Thyroid gland (tissue), 4 donors: ENCODE measurements at places on chromosomes 6 and 20. TPM values are rescaled to one million over a fixed set of nuclear protein-coding genes. Genes with fewer than 3 reads are reported as not detected.

The CD164 gene
- 360 TPM for total RNA-seq

The OXT gene
- total RNA-seq, result not detected

The TMEM74B gene
- 1.4 TPM for total RNA-seq

The CALHM6 gene
- total RNA-seq, result 2.1 TPM

The SYTL3 gene
- 33.0 TPM for total RNA-seq

The NCR2 gene
- total RNA-seq, result not detected

The MUC22 gene
- total RNA-seq, result not detected

The FNDC1 gene
- total RNA-seq, result 13.8 TPM

The PAK5 gene
- 0.13 TPM for total RNA-seq

The ABHD16B gene
- not detected for total RNA-seq

DNA sequence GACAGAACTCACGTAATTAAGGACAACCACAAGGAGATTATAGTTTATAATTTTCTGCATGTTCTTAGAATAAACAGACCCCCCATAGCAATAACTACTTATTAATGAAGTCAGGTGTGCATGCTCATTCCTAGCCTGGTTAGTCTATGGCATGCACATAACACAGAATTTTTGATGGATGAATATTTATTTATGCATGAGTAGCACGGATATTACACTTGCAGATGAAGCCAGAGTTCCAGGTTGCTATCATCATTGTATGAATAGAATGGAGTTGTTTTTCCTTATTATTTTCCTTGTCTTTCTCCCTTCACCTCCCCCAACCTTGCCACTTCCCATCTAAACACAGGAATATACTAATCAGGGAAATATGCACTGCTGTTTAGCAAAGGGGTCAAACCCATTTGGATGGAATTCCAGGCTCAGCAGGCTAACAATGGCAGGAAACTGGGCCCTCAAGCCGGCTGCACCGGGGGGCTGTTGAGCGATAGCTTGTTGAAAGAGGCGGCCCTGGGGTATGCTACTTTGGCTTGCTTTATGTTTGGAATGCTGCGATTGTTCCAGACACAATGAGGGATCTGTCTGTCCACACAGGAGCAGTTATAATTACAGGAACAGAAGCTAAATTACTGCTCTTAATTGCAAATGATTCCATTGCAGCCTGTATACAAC is 112.6 kb downstream of the TMEM170B start:
- no peak overlapping the region for H3K4me3 ChIP-seq
- no peaks in the 10 kb centered on the region for H3K4me1 ChIP-seq
- H3K27ac ChIP-seq, result no peak overlapping the region

GRCh38 chr6:145744619-145745018 is 9.3 kb upstream of the EPM2A start:
- H3K36me3 ChIP-seq, result no peaks in the 10 kb centered on the region
- no peaks in the 10 kb centered on the region for H3K4me1 ChIP-seq
- no peak for DNase-seq

DNA sequence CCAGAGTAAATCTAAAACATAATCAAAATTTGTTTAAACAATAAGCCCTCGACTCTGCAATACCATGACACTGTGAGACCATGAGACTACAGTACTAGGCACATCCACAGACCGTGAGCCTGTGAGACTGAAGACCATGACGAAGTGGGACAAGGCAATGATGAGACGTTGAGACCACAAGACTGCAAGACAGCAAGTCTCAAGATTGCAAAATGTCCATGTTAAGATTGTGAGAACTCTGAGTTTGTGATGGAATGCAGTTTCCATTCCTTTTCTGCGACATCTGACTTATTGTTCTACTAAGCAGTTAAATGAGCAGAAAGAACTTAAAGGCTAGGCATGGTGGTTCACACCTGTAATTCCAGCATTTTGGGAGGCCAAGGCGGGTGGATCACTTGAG is 102.1 kb upstream of the PHACTR1 start:
- no peaks in the 10 kb centered on the region for H3K4me1 ChIP-seq
- H3K36me3 ChIP-seq, result no peaks in the 10 kb centered on the region
- no peak overlapping the region for H3K27ac ChIP-seq

DNA sequence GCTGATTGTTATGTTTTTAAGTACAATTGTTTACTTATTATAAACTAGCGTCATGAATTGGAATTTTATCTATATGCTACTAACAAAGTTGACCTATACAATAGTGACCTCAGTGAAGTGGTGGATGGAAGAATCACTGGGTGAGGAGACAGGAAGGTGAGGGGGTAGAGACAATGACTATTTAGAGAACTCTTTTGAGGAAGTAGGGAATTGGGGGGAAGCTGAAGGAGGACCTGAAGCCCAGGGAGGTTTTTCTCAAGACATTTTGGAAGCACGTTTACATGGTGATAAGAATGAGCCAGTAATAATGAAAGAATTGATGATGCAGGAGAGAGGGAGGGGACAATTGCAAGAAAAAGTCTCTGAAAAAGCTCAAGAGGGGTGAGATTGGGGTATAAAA is 96.4 kb downstream of the RPS12 start:
- H3K27ac ChIP-seq, result no peak overlapping the region
- no peaks in the 10 kb centered on the region for H3K36me3 ChIP-seq
- H3K27me3 ChIP-seq, result no peaks in the 10 kb centered on the region
- H3K4me3 ChIP-seq, result no peak overlapping the region

- no peak overlapping the region for H3K27ac ChIP-seq
- no peak for DNase-seq
- no peaks in the 10 kb centered on the region for H3K27me3 ChIP-seq
These were observed 49.2 kb downstream of the FRK start for GRCh38 chr6:116011520-116011919.

DNA sequence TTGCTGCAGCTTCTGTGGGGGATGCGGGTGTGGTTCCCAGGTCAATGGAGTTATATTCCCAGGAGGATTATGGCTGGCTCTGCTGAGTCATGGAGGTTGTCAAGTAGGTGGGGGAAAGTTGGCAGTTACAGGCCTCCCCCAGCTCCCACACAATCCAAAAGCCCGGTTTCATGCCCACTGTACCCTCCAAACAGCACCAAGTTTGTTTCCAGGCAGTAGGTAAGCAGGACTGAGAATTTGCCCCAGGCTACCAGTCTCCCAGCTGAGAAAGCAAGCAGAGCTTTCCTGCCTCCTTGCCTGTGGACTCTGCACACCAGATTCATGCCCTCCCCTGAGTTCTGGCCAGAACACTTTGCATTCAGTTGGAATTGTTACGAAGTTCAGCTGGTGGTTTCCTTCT is 578.2 kb downstream of the MEI4 start:
- H3K4me3 ChIP-seq, result no peak overlapping the region
- H3K4me1 ChIP-seq, result no peaks in the 10 kb centered on the region
- no peak for DNase-seq
- no peaks in the 10 kb centered on the region for H3K27me3 ChIP-seq
- no peak overlapping the region for H3K27ac ChIP-seq

GRCh38 chr6:46296586-46296985 is 125.8 kb upstream of the ENPP5 start:
- no peak overlapping the region for H3K4me3 ChIP-seq
- DNase-seq, result no peak
- no peaks in the 10 kb centered on the region for H3K36me3 ChIP-seq
- no peaks in the 10 kb centered on the region for H3K4me1 ChIP-seq
- H3K27ac ChIP-seq, result no peak overlapping the region

- no peaks in the 10 kb centered on the region for H3K36me3 ChIP-seq
- no peaks in the 10 kb centered on the region for H3K27me3 ChIP-seq
- no peak overlapping the region for H3K4me3 ChIP-seq
- no peak overlapping the region for H3K27ac ChIP-seq
These were observed 56.1 kb upstream of the PNRC1 start for GRCh38 chr6:89024456-89024855.

DNA sequence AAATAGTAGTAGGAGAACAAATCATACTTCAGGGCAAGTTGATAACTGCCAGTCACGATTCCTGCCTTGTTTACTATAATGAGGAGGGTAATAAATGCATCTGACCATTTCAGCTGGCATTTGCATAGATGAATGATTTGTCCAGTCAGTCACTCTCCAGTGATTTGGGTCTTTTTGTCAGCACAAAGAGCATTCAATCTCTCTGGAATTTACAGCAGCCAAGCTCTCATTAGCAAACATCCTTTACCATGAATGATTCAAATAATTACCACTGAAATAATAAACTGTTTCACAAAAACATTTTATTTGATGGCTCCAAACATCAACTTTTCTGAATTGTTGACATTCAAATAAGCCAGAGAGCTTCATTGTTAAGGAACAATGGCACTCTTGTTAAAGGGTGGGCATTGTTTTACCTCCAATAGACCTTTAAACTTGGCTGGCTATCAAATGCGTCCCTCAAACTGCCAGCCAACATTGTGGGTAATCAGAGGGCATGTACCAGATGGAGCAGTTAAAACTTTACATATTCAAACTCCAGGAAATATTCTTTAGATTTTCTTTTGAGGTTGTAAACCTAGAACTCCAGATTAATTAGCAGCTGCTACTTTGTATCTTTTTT is 30.0 kb upstream of the FBXL4 start:
- no peaks in the 10 kb centered on the region for H3K4me1 ChIP-seq
- no peaks in the 10 kb centered on the region for H3K36me3 ChIP-seq
- H3K27ac ChIP-seq, result no peak overlapping the region
- no peak overlapping the region for H3K4me3 ChIP-seq
- DNase-seq, result no peak

- no peak overlapping the region for H3K27ac ChIP-seq
- H3K36me3 ChIP-seq, result no peaks in the 10 kb centered on the region
- H3K4me1 ChIP-seq, result no peaks in the 10 kb centered on the region
These were observed 192.3 kb downstream of the C6orf118 start for GRCh38 chr6:165117121-165117520.

- no peak overlapping the region for H3K4me3 ChIP-seq
- no peaks in the 10 kb centered on the region for H3K4me1 ChIP-seq
- H3K27me3 ChIP-seq, result no peaks in the 10 kb centered on the region
These were observed 7.4 kb upstream of the SLC22A2 start for GRCh38 chr6:160265869-160266476.

- H3K36me3 ChIP-seq, result peaks cover 23% of the 10 kb centered on the region
- H3K4me3 ChIP-seq, result no peak overlapping the region
- no peak for DNase-seq
- no peak overlapping the region for H3K27ac ChIP-seq
- H3K4me1 ChIP-seq, result no peaks in the 10 kb centered on the region
These were observed 30.3 kb downstream of the STK38 start for GRCh38 chr6:36516988-36517387.

GRCh38 chr6:90384720-90385119 is 88.1 kb upstream of the BACH2 start:
- no peak overlapping the region for H3K4me3 ChIP-seq
- no peaks in the 10 kb centered on the region for H3K4me1 ChIP-seq
- DNase-seq, result no peak
- no peaks in the 10 kb centered on the region for H3K27me3 ChIP-seq
- no peak overlapping the region for H3K27ac ChIP-seq

GRCh38 chr20:8272766-8273165 is 140.7 kb downstream of the PLCB1 start:
- H3K27ac ChIP-seq, result no peak overlapping the region
- H3K4me1 ChIP-seq, result no peaks in the 10 kb centered on the region
- no peak overlapping the region for H3K4me3 ChIP-seq
- no peaks in the 10 kb centered on the region for H3K27me3 ChIP-seq

DNA sequence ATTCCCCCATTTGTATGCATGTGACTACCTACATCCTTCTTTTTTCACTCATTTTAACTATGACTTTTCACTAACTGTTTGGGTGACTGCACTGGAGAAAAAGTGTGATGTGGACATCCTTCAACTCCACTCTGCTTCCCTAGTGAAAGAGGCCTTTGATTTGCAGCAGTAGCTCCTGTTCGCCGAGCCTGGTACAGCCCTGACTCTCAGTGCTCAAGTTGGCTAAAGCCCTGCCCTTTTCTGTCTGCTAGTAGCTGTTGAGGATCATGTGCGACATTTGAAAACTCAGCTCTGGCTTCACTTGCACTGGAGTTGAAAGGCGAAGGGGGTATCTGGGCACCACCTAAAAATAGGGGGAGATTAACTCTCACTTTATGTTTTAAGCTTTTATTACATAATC is 42.1 kb downstream of the DAAM2 start:
- H3K27ac ChIP-seq, result no peak overlapping the region
- H3K36me3 ChIP-seq, result no peaks in the 10 kb centered on the region
- DNase-seq, result no peak

- DNase-seq, result no peak
- no peaks in the 10 kb centered on the region for H3K27me3 ChIP-seq
These were observed 2.4 kb downstream of the HEBP2 start for GRCh38 chr6:138406443-138406842.

GRCh38 chr20:56860413-56860812 is 231.3 kb downstream of the TFAP2C start:
- no peak for DNase-seq
- no peaks in the 10 kb centered on the region for H3K4me1 ChIP-seq
- no peaks in the 10 kb centered on the region for H3K36me3 ChIP-seq
- no peak overlapping the region for H3K27ac ChIP-seq
- no peak overlapping the region for H3K4me3 ChIP-seq
- H3K27me3 ChIP-seq, result no peaks in the 10 kb centered on the region

DNA sequence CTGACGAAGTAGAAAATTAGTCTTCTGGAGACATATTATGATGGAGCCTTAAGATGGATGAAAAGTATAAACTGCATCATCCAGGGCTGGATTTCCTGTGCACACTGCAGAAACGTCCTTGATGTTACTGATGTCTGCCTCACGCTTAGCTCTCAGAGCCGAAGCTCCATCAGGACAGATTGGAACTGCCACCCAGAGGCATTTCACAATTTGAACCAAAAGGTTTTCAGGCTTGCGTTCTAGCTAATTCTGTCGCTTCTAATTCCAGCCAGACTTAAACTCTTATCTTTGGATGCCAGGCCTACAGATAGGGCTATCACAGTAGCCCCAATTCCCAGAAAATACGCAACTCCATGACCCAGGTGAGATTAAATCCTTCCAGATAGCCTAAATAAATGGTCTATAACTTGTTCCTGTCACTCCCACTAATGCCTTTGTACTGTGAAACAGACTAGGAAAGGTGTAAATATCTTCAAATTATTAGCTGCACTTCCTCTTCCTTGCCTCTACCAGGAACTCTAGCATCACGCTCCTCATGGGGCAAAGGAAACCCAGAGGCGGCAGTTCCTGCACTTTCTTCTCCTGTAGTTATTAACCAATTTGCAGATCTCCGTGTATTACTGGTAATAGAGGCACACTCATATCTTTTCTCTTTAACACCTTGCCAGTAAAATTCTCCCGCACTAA is 634.6 kb downstream of the PRKN start:
- no peaks in the 10 kb centered on the region for H3K4me1 ChIP-seq
- no peaks in the 10 kb centered on the region for H3K27me3 ChIP-seq
- no peaks in the 10 kb centered on the region for H3K36me3 ChIP-seq
- H3K27ac ChIP-seq, result no peak overlapping the region
- no peak for DNase-seq
- H3K4me3 ChIP-seq, result no peak overlapping the region

DNA sequence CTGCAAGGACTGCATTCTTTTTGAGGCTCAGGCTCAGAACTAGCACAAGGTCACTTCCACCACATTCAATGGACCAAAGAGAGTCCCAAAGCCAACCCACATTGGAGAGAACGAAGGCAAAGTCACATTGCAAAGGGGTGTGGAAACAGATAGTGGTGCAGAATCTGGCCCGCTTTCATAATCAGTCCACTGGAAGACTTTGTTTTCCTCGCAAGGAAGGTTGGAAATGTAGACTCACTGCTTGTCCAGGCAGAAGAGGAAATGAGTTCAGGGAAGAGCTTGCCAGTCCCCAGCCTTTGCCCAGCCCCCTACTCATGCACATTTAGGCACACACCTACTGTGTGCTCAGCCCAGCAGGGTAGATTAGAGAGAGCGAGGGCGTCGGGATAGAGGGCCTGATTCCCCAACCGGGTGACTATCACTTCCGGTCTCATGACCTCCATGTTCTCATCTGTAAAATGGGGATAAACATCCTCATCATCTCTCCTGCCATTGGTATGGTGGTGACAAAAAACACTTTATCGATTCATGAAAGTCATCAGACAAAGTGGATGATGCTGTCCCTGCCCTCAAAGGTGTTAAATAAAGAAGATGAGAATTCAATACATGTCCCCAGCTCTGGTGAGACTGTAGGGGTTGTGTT is 24.3 kb upstream of the CCN5 start:
- peaks cover 11% of the 10 kb centered on the region for H3K4me1 ChIP-seq
- no peaks in the 10 kb centered on the region for H3K36me3 ChIP-seq
- H3K27ac ChIP-seq, result peak overlapping the region; percentile 51
- H3K4me3 ChIP-seq, result no peak overlapping the region
- no peak for DNase-seq
